Activated CD8-positive, alpha-beta memory T cell treated with anti-CD3 and anti-CD28 coated beads for 1 hour (primary cell): ENCODE measurements at places on chromosomes 7 and 10.

DNA sequence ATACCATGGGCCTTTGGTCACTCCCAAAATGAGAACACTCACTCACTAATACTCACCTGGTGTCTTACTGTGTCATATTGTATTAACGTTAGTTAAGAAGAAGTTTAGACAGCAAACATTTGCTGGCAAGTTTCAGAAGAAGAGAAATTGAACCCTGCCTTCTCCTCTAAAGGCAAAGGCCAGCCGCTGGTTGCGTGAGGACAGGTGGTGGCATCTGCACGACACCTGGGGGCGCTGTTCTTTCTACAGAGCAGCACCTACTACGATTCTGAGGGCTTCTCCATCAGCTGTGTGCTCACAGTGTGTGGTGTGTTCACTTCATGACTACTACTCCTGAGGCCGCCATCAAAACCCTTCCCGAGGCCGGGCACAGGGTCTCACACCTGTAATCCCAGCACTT is 17.9 kb upstream of the CLEC2L start:
- DNase-seq = no peak

GRCh38 chr7:47710201-47710935 is 128.5 kb upstream of the TNS3 start:
- DNase-seq = no peak

DNA sequence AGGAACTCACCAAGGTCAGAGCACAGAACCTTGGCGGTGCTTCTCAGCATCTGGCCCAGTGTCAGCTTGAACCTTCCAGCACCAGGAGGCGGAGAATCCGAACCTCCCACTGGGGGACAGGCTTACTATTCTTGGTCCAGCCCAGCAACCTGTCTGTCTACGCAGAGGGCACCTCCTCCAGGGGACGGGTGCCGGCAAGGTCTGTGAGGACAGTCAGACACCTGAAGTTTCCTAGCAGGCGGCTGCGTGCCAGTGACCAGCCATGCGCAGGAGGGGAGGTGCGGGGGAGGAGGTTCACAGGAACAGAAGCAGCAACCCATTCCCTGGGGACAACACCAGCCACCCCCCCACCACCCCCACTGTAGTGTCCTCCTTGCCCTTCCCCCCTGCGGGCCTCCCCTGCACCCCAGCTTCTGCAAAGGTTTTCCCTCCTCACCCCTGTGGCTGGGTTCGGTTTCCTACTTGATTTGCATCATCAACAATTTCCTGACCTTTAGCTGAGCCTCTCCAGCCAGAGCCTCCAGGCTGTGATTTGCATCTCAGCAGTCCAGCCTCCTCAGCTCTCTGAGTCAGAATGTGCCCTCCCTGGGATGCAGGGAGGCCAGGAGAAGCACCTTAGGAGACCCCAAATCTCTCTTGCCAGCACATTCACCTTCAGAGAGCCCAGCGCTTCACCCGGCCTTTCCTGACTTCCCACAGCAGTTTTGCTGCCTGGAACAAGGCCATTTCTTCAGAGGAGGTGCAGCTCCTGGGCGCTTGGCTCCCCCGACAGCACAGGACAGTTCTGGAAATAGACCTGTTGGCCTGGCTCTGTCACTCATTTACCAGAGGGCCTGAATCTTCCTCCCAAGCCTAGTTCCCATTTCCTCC is 107.5 kb upstream of the NPS start:
- no peak for DNase-seq

DNA sequence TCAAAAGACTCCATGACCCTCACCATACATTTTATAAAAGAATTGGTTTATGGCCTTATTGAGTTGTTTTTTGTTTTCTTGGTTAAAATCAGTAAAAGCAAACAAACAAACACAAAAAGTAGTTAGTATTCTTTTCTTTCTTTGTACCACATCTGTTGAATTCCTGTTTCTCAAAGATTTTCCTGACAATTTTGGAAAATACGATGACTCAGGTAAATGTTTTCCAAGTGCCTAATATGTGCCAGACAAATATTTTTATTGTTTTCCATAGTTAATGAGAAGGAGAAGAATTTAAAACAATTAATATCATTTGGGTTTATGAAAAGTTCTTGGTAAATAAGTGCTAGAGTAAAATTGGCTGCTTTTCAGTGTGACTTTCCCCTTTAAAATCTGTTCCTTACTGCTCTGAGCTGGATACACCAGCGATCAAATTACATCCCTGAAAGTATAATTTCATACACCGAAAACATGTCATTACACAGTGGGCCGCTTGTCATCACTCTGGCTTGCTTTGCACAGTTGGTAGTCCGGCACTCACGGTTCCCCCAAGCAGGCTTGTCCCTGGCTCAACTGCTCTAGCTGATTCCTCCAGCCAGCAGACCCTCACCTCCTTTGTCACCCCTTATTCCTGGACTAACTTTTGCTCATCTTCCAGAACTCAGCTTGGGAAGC is 80.5 kb downstream of the TBXAS1 start:
- no peak for DNase-seq

DNA sequence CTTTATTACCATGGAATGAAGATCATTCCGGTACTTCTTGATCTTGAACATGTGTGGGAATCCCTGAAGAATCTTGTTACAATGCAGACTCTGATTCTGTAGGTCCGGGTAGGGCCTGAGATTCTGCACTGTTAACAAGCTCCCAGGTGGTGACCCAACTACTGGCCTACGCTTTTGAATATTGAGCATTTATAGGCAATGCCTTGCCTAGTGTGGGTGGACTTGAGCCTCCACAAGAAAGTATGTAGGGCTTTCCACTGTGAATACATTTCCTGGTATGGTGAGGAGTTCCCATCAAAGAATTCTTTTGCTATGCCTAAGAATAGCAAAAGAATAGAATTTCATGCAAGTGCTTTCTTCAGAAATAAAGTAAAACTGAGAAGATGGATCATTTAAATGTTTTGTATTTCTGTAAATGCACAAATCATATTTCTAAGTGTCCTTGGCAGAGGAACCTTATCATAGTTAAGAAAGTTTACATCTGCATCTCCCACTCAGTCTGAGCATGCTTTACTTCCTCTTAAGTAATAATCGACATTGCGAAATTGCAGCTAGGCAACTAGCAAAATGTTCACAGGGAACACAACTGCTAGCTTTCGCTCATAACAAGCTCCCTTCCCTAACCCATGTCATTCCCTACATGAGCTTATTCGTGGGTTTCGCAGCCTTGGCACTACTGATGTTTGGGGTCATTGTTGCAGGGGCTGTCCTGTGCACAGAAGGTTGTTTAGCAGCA is 71.4 kb downstream of the AHR start:
- DNase-seq = no peak

GRCh38 chr10:73899423-73899822 is 11.5 kb upstream of the PLAU start:
- no peak for DNase-seq

GRCh38 chr10:22250897-22251660 is 33.3 kb upstream of the EBLN1 start:
- no peak for DNase-seq

- no peak for DNase-seq
Observed at GRCh38 chr10:86221442-86222335, 144.9 kb downstream of the GRID1 start.

GRCh38 chr7:947391-948210 is 6.9 kb downstream of the ADAP1 start:
- DNase-seq = no peak

DNA sequence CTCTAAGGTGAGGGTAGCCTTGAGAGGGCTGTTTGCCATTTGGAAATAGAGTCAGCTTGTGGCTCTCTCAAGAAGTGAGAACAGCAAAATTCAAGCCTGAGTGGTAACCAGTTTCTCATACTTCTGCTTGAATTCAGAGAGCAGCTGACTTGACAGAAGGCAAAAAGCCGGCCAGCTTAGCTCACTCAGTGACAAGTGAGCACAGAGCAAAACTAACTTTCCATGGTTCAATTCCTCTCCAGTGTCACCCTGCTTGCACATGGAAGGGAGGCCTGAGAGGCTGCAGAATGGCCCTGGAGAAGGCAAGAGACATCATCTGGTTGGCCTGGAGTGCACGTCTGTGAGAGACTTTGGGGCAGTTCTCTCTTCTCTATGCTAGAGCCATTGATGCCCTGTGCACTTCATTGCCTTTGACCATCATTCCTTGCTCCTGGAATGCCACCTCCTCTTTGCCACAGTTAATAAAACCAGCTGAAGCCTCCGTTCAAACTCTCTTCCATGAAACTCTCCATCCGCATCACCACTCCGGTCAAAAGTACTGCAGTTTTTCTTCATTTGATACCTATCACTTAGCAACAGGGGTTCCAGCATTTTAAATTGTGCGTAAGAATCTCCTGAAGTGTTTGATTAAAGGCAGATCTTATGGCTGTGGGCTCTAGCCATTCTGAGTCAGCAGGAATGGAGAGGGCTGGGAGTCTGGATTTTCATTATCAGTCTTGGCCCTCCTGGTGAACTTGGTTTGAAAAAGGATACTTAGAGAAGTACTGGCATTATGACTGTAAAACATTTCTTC is 69.8 kb upstream of the PIK3CG start:
- no peak for DNase-seq

GRCh38 chr10:101301111-101301731 is 52.7 kb upstream of the BTRC start:
- no peak for DNase-seq

DNA sequence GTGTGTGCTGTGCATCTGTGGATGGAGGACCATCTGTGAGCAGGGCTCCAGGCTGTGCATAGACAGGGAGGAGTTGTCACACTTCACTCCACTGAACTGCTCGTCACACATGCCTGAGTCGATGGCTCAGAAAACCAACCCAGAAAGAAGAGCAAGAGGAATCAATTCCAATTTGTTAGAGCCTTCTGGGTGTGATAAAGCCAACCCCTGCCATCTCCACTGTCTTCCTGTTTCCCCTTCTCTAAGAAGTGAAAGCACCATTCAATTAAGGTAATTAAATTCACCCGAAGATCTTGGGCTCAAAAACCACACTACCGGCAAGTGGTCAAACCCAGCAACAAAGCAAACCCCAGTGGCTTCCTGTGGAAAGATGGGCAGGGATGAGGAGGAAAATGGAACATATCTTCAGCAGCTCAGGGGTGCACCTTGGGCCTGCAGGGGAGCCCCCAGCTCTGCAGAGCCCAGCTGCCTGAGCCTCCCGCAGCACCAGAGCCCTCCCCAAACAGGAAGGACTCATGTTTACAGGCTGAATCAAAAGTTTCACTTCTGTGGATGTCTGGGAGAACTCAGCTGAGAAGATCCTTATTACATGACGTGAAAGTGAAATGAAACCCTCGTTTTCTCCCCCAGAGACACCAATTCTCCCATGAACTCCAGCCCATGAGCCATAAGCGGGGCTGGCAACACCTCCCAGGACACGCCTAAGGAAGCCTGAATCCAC is 10.9 kb downstream of the C10orf71 start:
- no peak for DNase-seq

DNA sequence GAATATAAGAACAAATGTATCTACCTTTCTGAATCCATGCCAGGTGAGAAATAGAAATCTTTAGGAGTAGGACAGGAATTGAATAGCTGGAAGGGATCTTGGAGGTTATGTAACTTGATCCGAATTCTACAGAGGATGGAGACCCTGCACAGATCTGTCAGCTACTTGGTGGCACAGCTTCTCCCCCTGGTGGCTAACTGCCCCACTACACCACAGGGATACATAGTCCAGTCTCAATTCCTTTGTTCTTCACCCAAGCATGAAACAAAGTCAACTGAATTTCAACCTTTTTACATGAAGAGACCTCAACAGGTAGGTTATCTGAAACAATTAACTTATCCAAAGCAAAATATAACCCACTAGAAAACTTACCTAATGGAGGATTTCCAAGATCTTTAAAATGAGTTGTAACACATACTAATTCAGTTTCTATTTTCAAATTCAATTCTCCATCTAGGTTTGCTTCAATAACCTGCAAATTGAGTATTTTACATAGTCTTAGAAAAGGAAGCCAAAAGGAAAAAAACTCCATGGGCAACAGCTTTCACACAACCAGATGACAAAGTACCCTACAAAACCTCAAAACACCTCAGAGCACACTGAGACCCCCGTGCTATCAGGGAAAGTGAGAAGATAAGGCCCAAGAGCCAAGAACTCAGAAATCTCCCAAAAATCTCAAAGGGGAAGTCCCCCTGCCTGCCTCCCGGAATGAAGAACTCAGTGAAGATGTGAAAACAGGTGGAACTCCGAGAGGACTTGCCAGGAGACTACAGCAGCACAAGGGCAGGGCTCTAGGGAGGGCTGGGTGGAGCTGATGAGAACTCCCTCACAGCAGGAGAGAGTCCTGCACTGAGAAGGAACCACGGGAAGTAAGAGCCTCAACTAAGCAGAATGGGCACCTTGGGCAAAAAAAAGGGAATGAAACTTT is 10.3 kb downstream of the HUS1 start:
- no peak for DNase-seq

- no peak for DNase-seq
Observed at GRCh38 chr10:86402283-86402941, 35.8 kb upstream of the GRID1 start.

DNA sequence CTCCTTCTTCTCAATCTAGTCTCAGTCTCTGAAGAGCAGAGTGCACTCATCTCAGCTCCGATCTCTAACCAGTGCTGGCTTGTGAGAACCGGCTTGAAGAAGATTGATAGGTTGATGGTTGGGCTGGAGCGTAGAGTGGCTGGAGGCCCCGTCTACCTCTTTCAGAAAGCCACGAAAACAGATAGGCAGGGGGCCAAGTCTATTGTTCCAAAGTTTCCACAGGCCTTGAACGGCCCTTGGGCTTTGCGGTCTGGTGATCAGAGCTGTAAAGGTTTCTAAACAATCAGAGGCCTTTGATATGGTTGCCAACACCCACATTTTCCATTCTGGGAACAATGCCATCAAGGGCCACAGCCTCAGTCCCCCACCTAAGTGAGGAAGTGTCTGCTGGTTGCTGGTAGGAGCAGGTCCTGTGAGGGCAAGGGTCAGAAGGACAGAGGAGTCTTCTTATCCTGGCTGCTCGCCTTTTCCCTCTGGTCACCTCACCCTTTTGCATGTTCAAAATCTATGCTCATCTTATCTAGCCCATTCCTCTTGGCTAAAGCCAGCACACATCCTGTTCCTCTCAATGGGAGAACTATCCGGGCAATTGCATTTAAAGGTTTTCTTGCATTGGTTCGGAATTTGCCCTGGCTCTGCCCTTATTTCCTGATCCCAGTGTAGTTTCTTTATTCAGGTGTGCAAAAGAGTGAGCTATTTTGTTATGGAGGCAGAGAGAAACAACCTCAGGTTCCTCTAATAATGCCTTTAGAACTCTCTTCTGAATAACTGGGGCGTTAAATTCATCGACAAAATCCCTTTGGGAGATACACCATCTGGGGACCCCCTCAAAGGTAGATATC is 70.3 kb upstream of the KMT2E start:
- DNase-seq = peak; percentile 47

DNA sequence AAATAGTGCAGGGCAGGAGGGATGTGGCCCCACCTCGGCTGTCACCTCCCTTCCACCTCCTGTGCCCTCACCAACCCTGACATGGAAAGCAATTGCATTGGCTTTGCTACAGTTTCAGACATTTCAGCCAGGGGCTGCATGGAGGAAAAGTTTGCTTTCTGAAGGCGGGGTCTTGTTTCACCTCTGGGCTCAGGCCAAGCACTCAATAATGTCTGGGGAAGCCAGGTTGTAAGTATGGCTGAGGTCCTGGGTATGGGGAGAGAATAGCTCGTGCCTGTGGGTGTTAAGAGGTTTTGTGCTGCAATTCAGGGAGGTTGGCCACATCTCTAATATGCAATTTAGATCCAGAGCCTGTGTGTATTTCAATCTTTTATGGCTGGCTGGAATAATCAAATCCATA is 238.4 kb upstream of the MKI67 start:
- no peak for DNase-seq
